ENCODE measurements at places on chromosomes 4 and X.
A peak's percentile ranks its signal among the peaks of the same experiment; 100 is the strongest.

GRCh38 chr4:132085105-132085504 is 1064.0 kb upstream of the PCDH10 start:
- DNase-seq, result no peak

- DNase-seq, result peak; percentile 34
Observed at GRCh38 chr4:1406394-1406980, at the start of gene NKX1-1. Gene NKX1-1, minus strand, starts transcription at chr4:1406442. Its CDS starts 0 bp downstream, at chr4:1406442.

GRCh38 chrX:10156199-10157031 is at the start of gene CLCN4:
Gene CLCN4, plus strand, starts transcription at chrX:10156975. Its CDS starts 28,058 bp downstream, at chrX:10185033.
- peak; percentile 77 for DNase-seq

DNA sequence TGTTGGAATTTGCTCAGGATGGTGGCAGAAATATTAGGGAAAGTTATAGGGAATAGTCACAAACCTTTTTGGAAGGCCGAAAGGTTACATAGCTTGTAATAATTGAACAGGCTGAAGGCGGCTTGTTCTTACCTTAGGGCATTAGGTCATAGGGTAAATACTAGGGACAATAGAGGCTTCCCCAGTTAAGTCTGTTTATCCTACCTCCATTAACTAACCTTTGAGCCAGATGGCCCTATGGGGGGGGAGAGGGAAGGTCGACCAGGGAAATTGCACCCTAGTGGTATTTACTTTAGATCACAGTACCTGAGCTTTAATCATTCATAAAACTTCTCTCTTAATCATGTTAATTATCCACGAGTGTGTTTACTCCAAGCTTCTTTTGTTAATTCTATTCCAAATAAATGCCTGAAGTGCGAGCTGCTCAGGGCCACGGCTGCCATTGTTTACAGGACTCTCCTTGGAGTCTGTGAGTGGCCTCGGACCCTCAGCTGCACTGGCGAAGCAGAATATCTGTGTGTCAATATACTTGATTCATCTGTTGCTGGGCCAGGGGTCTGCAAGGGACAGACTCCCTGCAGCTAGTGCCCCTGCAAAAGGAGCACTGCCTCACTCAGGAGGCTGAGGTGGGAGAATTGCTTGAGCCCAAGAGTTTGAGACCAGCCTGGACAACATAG is 22.9 kb downstream of the PAGE2 start:
- no peak for DNase-seq

- no peak for DNase-seq
Observed at GRCh38 chrX:44723426-44723825, 120.4 kb upstream of the DUSP21 start.

DNA sequence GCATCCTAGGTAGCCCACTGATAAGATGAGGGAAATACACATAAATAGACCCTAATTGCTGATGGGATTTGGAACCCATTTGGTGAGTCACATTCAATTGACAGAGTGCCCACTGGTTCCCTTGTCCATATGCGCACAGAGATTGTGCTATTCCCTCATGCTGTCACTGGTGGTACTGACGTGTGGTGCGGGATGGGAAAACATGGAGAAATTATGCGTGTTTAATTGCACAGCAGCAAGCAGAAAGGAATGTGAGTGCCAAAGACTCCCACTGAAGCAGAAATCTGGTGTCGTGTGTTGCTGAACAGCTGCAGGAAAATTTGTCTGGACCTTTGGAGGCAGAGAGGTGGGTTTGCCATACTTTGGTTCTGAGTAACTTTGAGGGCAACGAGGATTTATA is 92.2 kb downstream of the NHSL2 start:
- no peak for DNase-seq

Data from glutamatergic neuron (in vitro differentiated cells).